ENCODE measurements at places on chromosomes 1 and 21.

GRCh38 chr1:155479205-155479604 is 83.4 kb downstream of the ASH1L start:
- DNase-seq: no peak

- DNase-seq: peak; percentile 59
Measured at GRCh38 chr1:28927648-28928313, 13.4 kb downstream of the EPB41 start.

- DNase-seq: no peak
Measured at GRCh38 chr1:165574295-165574694, 30.5 kb downstream of the LRRC52 start.

GRCh38 chr1:211352985-211353515 is 26.4 kb downstream of the TRAF5 start:
- no peak for DNase-seq

GRCh38 chr21:26732432-26733221 is 112.6 kb downstream of the ADAMTS1 start:
- no peak for DNase-seq

- DNase-seq: peak; percentile 39
Measured at GRCh38 chr1:27872059-27872801, at the start of gene THEMIS2. Gene THEMIS2 (plus strand): TSS chr1:27872544. CDS start chr1:27872572, 28 bp downstream.

Measured in NCI-H2227 treated with DMSO at 0.1 percent for 48 hours (cell line).